Suppressor macrophage (primary cell): ENCODE measurements at places on chromosomes 12 and 14.

- no peak for DNase-seq
These were observed 1.7 kb downstream of the DYNLL1 start for GRCh38 chr12:120497524-120498150.

DNA sequence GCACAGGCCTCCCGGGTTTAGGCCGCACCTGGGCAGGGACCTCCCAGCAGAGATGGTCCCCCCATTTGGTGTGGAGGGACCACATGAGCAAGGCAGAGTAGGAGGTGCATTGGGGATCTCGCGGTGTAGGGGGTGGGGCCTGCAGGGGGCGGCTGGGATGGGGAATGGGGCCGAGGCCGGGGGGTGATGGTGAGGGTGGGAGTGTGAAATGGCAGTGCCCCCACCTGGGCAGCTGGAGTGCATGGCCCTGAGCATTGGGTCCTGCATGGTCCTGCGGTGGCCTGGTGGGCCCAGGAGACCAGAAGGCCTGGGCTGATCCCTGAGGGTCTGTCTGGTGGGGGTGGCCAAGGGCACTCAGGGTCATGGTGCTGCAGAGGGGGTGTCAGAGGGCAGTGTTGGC, 111.8 kb downstream of the KIF26A start:
- no peak for DNase-seq

DNA sequence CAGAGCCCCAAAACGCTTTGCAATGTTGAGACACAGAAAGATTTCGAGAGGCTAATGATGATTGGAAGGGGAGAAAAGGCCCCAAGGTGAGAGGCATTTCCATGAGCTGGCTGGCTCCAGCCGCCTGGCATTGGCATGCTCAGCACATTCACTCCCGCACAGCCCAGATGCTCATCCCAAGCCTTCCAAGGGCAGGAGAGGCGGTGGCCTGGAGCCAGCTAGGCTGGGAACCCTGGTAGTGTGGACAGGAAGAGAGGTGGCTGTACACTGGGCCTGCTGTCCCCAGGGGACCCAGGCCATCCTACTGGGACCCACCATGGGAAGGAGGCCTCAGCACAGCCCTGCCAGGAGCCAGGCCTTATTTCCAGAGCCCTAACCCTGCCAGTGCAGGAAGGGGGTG, 72.2 kb downstream of the SPTB start:
- DNase-seq, result no peak

- no peak for DNase-seq
These were observed 52.0 kb downstream of the WASHC3 start for GRCh38 chr12:102009796-102010195.

DNA sequence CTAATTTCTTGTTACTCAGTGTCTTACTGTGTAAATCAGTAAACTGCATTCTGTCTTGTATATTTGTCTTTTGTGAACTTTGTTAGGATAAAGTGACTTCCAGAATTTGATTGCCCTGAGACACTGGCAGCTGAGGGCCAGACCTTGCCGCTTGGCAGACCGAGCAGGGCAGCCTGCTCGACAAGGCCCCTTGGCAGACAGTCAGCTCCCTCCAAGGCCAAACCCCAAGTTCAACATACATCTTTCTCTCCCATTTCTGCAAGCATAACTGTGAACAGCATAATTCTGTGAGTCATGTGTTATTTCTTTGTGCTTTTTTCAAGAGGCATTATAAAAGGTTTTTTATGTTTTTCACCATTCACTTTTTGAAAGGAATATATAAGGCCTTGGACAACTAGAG, 39.2 kb upstream of the BMAL2 start:
- no peak for DNase-seq

DNA sequence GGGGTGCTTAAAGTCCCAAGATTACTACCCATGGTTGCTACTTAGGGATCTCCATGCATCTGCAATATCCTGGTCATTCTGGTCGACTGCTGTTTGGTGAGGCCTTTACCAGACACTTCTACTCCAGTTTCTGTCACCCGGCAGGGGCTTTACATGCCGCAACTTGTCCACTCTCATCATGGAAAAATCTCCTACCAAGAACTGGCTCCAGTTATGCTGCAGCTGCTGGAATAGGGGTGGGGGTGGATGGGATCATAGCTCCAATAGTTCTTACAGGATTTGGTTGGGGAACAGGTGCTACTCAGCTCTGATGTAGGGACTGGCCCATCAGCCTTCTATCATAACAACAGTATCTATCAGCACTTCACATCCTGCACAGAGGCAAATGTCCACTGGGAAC, 51.6 kb downstream of the SPTB start:
- no peak for DNase-seq

DNA sequence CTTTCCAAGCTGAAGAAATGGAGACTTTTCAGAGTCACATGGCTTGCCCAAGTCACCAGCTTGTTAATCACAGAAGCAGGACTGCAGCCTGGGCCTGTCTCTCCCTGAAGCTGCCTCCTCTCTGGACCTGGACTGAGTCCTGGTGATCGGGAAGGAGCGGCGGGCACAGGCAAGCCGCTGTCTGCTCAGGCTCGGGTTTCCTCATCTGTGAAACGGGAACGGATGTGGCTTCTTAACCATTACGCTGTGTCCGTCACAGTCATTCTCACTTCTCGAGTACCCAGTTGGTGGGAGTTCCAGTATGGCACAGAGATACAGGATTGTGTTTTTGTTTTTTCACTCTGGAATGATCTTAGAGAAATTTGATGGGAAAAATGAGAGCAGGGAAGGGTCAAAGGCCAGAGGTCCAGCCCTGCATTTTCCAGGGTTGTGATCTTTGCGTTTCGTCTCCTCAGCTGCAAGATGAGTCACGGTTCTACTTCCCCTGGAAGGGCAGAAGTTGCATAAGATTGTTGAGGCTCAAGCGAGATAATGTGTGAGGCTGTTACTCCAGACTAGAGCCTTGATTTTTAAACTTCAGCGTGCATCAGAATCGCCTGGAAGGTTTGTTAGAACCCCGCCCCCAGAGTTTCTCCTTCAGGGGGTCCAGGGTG, 7.6 kb upstream of the LRTM2 start:
- DNase-seq, result peak; percentile 87

GRCh38 chr12:119692997-119693396, 25.1 kb downstream of the PRKAB1 start:
- no peak for DNase-seq

DNA sequence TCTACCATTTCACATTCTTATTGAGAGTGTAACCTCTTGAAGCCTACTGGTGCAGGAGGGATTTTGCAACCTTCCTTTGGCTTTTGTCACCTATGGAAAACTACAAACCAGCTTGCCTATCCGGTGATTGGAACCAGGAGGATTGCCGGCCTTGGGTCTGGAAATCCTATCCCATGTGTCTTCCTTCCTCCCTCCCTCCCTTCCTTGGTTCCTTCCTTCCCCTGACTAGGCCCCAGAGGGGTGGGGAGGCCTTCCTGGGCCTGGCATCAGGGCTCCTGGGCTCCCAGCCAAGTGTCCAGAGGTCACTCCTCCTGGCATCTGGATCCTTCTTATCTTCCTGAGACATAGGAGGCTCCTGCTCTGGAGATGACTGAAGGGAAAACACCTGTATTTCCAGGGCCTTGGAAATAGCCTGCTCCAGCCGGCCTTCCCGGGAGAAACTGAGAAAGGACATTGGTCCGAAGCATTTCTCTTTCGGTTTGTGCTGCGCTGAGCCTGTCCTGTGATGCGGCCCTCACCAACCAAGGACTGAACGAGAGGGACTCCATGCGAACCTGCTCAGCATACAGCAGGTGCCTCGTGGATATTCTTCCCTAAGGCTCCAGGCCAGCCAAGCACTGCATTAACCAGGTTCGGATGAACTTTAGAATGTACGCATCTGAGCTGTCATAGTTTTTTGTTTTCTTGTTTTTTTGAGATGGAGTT, 43.4 kb downstream of the PSMA6 start:
- no peak for DNase-seq

DNA sequence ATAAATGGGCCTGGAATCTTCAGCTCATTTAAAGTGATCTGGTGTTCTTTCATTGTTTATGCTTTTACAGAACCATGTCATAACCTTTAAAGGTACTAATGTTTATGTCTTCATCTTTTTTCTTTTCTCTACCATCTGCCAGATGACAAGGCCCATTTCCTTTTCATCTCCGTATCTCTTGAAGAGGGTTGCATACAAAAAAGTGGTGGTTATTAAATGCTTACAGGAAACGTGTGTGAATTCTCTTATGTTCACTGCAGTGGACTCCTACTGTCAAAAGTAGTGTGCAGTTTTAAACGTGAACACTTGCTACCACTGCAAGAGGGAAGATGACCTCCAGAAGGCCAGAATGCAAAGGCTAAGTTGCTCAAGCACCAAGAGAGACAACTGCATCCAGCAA, 91.4 kb downstream of the TTC7B start:
- DNase-seq, result no peak

- DNase-seq, result no peak
These were observed 203.1 kb downstream of the KIF21A start for GRCh38 chr12:39239490-39240486.

DNA sequence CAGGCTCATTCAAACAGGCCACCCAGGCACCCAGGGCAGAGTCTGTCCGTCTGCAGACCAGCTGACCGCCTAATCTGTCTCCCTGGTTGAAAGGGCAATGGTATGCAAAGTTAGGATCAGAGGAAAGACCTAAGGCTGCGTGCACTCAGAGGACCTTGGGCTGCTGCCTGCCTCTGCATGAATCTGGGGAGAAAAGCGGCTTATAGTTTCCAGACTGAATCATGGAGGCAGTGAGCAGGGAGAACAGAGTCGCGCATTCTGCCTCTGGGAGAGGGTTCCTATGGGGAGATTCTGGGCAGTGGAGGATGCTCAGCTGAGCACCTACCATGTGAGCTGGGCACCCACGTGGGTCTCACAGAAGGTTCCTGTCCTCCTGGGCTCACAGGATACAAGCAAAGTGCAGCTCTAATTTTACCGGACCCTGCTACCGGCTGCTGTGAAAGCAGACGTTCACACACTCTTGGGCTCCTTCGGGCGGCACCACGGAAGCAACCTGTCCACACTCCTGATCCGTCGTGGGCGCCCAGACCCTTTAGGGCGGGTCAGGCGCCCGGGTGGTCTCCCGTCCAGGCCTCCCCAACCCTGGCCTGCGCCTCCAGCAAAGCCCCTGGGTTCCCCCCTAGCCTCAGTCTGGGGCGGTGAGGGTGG, 772 bp downstream of the SCARB1 start:
- DNase-seq, result peak; percentile 49

- DNase-seq, result peak; percentile 67
These were observed 1.5 kb downstream of the RAP1B start for GRCh38 chr12:68612202-68612601.

- DNase-seq, result no peak
These were observed 3.0 kb downstream of the GPN3 start for GRCh38 chr12:110465024-110465423.

DNA sequence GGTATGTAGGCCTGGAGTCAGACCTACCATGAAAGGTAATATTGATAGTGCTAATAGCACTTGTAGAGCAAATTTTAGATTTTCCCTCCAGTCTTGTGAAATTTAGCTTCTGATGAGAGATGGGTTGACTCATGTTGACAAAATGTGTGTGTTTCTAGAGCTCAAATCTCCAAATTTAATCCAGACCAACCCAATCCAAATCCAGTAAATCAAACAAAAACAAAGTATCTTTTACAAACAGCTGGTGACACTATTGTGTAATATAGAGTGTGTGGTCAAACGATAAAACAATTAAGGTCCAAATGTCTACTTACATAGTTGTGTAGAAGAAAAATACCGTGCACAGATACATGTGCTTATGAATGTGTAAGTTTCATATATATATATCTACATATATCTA, 63.4 kb upstream of the KITLG start:
- no peak for DNase-seq

- DNase-seq, result no peak
These were observed 17.8 kb upstream of the MLEC start for GRCh38 chr12:120668868-120669840.

DNA sequence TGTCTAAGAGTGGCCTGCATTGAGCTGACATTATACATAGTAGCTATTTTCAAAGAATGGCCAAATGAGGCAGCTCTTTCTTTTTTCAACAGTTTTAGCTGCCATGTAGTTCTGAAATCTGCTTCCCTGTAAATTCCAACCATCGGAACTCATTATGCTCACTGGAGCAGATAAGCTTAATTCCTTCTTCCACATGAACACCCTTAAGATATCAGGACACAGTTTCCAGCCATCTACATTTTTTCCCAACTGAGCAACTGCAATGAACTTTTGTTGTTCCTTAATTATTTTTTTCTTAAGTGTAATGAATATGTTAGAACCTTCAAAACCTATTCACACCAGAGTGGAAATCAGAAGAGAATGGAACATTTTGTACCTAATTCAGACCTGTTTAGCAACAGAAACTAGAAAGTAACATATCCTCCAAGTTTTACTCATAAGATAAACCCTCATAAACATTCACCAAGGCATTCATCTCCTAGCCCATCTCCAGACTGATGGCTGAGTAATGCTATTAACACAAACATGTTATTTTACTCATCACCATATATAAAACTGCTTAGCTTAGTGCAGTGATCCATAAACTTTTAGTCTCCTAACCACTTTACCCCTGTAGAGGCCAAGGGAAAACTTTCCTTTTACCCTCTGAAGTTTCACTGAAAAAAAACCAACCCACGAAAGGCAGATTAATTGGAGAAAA, 296.1 kb upstream of the SYT1 start:
- DNase-seq, result no peak

DNA sequence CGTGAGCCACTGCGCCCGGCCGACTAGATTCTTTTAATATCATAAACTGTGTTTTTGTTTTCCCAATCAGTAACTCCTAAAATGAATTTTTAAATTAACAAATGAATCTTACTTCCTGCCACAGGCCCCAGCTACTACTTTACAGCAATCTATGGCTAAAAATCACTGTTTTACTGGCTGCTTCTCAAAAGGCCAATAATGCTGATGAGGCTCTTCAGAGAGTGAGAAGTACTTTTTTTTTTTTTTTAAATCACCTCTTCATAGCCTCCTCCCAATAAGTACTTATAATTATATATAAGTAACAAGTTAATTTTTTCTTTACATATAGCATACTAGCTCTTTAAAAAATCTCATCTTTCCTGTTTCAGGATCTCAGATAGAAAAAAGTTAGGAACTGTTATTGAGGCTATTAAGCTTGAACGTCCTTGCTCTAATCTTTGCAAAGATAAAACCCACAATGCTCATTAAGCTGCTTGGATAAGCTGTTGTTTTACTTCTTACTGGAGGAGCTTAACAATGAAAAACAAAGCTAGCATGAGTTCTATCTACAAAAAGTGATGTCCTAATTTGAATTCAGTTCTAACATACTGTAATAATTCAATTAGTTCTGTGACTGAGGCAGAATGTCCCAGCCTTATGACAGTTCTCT, 12.8 kb upstream of the WDR20 start:
- DNase-seq, result no peak

GRCh38 chr12:27818401-27818918, 38.4 kb upstream of the MANSC4 start:
- DNase-seq, result no peak

DNA sequence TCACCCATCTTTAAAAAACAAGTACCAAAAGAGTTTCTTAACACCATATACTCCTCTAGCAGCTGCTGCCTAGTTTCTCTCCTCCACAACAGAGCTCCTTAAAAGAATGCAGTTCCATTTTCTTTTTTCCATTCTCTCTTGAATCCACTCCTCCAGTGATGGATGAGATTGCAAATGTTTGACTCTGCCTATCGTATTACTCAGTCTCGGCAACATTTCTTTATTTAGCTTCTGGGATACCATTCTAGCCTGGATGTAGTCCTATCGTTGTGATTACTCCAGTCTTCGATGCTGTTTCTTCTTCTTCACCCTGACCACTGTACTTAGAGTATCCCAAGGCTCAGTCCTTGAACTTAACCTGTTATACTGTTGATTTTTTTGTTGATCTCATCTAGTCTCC, 30.8 kb downstream of the CAND1 start:
- DNase-seq, result no peak

GRCh38 chr14:22002860-22003284, 329.3 kb upstream of the OR4E1 start:
- peak; percentile 38 for DNase-seq
